SHP77 treated with DMSO at 0.1 percent for 48 hours (cell line): ENCODE measurements at places on chromosomes 4 and X.

DNA sequence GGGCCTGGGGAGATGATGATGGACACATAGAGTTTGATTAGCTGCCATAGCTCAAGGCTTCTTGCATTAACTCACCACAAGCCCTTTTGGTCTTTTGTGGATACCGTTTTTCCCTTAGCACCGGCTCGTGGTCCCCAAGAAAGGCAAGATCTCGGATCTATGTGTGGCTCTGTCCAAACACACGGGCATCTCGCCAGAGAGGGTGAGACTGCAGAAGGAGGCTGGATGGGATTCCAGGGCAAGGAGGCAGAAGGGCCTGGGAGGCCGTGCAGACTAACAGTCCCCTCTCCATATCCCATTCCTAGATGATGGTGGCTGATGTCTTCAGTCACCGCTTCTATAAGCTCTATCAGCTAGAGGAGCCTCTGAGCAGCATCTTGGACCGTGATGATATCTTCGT, 9.5 kb downstream of the USP11 start:
- no peak for DNase-seq

GRCh38 chr4:21507439-21507838, 441.1 kb downstream of the KCNIP4 start:
- DNase-seq, result no peak

GRCh38 chr4:137509855-137510282, 22.4 kb downstream of the PCDH18 start:
- DNase-seq, result no peak

DNA sequence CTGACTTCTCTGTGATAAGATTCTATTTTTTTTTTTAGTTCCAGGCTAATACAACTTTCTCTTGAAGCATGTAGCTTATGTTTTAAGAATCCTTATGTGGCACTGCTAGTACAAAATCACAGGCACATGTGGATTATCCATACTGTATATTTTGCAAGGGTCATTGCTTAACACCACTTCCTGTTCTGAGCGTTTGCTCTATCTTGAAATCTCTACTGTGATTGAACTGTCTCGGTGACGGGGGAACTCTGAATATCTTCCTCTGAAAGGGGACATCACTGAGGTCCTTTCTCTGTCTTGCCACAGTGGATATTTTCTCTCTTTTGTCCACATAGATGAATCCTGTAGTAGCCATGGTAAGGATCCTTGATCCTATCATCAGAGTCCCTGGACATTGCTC, 2.1 kb upstream of the WFS1 start:
- no peak for DNase-seq
